Melanocyte of skin (primary cell): ENCODE measurements at places on chromosomes 5 and 9. TPM values are rescaled to one million over a fixed set of nuclear protein-coding genes. Genes with fewer than 3 reads are reported as not detected.

The GFI1B gene
- under 0.01 TPM in 1 of 2 replicates, not detected in the other for total RNA-seq

The DYNC2I2 gene
- 78.5 and 102 TPM in 2 replicates for total RNA-seq

The PSD2 gene
- under 0.01 TPM in 1 of 2 replicates, not detected in the other for total RNA-seq

The FIBCD1 gene
- under 0.01 TPM in 1 of 2 replicates, not detected in the other for total RNA-seq

The ADAMTSL2 gene
- total RNA-seq: under 0.01 TPM in 1 of 2 replicates, not detected in the other

The ANKRD31 gene
- under 0.01 and 0.36 TPM in 2 replicates for total RNA-seq

The HINT2 gene
- total RNA-seq: 29.8 and 31.6 TPM in 2 replicates

The SLC46A2 gene
- not detected in 2 replicates for total RNA-seq

The SLC45A2 gene
- total RNA-seq: 209 and 347 TPM in 2 replicates

The PRLR gene
- under 0.01 TPM in 2 replicates for total RNA-seq

The FBP2 gene
- not detected in 2 replicates for total RNA-seq

The C6 gene
- total RNA-seq: not detected in 2 replicates

The FOXD4 gene
- under 0.01 TPM in 1 of 2 replicates, not detected in the other for total RNA-seq

The DAP gene
- 15.1 and 19.6 TPM in 2 replicates for total RNA-seq

The LNPEP gene
- 47.3 and 63.4 TPM in 2 replicates for total RNA-seq

The FOXD4L4 gene
- total RNA-seq: 0.15 TPM in 1 of 2 replicates, not detected in the other

The STK10 gene
- total RNA-seq: 30.6 and 70.2 TPM in 2 replicates

The ADAMTS16 gene
- under 0.01 TPM in 2 replicates for total RNA-seq

The FST gene
- 0.62 and 0.67 TPM in 2 replicates for total RNA-seq

The PCDHGB2 gene
- 0.46 and 0.67 TPM in 2 replicates for total RNA-seq

The IL12B gene
- total RNA-seq: not detected in 2 replicates

The TRPM3 gene
- total RNA-seq: 0.34 and 1.5 TPM in 2 replicates

The FBXL7 gene
- 33.0 and 34.1 TPM in 2 replicates for total RNA-seq

The PRUNE2 gene
- total RNA-seq: 242 and 408 TPM in 2 replicates

The CD14 gene
- 1.3 and 1.5 TPM in 2 replicates for total RNA-seq

The NCBP1 gene
- 47.6 and 53.4 TPM in 2 replicates for total RNA-seq

The SURF2 gene
- 18.9 and 21.4 TPM in 2 replicates for total RNA-seq

The KDM3B gene
- 52.9 and 55.5 TPM in 2 replicates for total RNA-seq

The TMEFF1 gene
- 0.69 and 0.73 TPM in 2 replicates for total RNA-seq

The GNA14 gene
- total RNA-seq: not detected in 2 replicates

The HEMGN gene
- not detected in 2 replicates for total RNA-seq

The IPPK gene
- 10.2 and 13.8 TPM in 2 replicates for total RNA-seq

The ITGA1 gene
- total RNA-seq: 7.3 and 38.9 TPM in 2 replicates

The FAM53C gene
- total RNA-seq: 48.0 and 53.3 TPM in 2 replicates

The PCDHB4 gene
- not detected in 2 replicates for total RNA-seq

The EQTN gene
- 0.93 TPM in 1 of 2 replicates, not detected in the other for total RNA-seq

The C9 gene
- under 0.01 and 0.34 TPM in 2 replicates for total RNA-seq

The AFAP1L1 gene
- 7.9 and 12.7 TPM in 2 replicates for total RNA-seq

The HNRNPH1 gene
- 307 and 459 TPM in 2 replicates for total RNA-seq

The OR2K2 gene
- not detected in 2 replicates for total RNA-seq

The CER1 gene
- total RNA-seq: not detected in 2 replicates

The HAPLN1 gene
- not detected in 2 replicates for total RNA-seq

The PNPLA7 gene
- total RNA-seq: 0.69 and 1.5 TPM in 2 replicates

The OLFML2A gene
- under 0.01 and 1.5 TPM in 2 replicates for total RNA-seq

The PTGER4 gene
- 0.34 TPM in 1 of 2 replicates, not detected in the other for total RNA-seq

The F2RL1 gene
- under 0.01 TPM in 1 of 2 replicates, not detected in the other for total RNA-seq
